ENCODE measurements at places on chromosomes 5 and 9.

DNA sequence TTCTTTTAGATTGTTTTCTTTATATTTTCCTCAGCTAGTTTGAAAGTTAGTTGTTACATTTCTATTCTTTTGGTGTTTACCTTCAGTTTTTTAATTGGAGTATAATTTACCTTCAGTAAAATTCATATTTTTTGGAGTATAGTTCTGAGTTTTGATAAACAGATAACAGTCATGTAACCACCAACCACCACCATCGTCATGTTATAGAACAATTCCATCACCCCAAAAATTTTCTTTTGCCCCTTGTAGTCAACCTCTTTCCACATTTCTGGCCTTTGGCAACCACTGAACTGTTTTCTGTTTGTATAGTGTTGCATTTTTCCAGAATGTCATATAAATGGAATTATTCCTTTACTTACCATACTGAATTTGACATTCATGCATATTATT, 6.8 kb downstream of the RMI1 start:
- no peak for DNase-seq

DNA sequence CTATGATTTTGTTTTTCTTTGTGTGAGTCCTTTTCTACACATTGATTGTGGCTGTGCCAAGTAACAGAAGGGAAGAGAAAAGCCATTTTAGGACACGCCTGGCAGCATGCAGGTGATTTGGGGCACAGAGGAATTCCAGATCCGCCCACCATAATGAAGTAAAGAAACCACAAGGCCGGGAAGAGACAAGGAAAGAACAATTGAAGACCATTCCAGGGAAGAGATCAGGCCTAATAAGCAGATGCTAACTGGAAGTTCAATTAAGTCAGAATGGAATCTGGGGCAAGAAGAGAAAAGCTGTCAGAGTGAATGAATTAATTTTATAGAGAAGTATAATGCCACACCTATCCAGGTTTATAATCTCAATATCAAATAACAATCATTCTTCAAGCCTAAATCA, 110.2 kb upstream of the ISL1 start:
- DNase-seq: no peak

DNA sequence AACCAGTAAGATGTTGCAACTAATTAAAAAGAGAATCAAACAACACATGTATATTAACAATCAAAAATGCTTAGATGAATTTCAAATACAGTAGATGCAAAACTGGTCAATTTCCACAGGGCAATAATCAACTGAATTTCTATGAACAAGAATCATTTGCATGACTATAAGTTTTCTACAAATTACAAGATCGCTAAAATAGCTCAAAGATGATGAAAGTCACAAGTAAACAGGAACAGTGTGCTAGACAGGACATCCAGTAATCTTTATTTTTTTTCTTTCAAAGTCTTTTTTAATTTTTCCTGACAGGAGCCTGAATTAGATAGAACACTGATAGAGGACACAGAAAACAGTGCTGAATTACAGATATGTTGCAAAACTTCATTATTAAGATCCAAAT, 608.2 kb upstream of the DAB2 start:
- DNase-seq: no peak

- no peak for DNase-seq
Measured at GRCh38 chr9:128805661-128806060, 12.6 kb upstream of the ENDOG start.

GRCh38 chr5:72844218-72844603, 27.8 kb downstream of the TNPO1 start:
- no peak for DNase-seq

DNA sequence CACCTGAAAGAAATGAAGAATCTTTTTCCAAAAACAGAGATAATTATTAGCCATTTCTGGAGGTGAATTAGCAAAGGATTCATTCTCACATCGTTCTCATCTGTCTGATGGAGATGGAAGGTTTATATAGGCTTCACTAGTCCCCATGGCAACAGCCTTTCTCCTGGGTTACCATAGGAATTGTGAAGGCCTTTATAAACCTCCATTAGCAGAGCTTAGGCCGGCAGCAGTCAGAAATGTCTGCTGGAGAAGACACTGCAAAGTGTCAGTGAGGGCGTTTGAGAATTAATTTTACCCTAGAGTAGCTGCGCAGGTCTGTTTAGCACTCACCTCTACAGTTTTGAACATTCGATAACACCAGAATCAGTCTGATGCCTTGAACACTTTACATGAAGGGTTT, 290.4 kb upstream of the NR4A3 start:
- DNase-seq: no peak

DNA sequence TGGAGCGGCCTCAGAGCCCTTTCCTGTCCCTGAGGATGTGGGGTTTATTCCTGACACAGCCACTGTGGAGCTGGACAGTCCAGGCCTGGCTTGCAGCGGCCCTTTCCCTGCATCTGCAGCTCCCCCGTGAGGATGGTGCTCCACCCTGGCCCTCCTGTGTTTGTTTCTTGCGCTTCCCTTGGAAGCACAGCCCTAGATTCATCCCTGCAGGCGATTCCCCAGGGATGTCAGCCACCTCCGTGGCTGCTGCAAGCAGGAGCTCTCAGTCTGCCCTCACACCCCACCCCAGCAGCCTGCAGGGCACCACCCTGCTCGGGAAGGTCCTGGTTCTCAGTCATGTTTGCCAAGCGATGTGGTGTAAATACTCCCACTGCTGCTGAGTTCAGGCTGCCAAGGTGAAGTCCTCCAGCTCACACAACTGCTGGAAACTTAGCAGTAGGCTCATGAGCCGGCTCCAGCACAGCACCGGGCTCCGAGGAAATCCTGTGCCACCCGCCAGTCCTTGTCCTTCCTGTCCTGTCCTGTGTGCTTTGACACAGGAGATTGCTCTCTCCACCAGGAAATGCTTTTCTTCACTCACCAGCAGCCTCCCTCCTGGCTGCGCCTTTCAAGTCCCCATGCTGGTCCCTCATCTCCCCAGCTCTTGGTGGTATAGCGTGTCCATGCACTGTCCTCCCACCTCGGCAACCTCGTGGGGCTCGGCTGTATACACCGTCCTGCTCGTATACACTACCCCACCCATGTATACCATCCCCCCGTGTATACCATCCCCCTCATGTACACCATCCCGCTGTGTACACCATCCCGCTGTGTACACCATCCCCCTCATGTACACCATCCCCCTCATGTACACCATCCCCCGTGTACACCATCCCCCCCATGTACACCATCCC, 16.2 kb downstream of the ROPN1L start:
- no peak for DNase-seq

DNA sequence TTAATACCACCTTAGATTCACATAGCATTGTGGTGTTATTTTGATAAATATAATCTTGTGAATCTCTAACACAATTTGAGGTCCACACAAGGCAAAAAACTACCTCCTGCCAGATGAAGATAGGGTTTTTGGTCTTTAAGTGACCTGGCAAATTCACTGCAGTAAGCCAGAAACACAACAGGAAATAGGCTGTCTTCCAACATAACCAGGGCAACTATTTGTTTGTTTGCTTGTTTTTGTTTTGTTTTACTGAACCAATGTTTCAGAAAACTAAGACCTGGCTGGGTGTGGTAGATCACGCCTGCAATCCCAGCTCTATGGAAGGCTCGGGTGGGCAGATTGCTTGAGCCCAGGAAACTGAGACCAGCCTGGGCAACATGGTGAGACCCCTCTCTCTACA, 95.5 kb downstream of the USP20 start:
- DNase-seq: no peak

DNA sequence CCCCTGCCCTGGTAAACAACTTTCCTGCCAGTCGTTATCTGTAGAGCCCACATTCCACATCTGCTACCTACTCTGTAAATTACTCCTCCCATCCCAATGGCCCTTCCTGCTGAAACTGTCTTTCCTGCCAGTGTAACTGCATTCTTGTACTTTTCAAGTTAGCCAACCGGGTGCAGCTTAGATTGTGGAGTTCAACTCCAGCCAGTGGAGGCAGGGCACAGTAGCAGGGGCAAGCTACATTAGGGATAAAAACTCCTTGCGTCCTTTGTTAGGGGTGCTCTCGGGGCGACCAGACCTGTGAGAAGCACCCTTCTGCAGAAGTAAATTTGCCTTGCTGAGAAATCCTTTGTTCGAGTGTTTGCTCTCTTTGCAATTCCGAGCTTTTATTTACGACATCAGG, 639.0 kb upstream of the TYRP1 start:
- DNase-seq: no peak

DNA sequence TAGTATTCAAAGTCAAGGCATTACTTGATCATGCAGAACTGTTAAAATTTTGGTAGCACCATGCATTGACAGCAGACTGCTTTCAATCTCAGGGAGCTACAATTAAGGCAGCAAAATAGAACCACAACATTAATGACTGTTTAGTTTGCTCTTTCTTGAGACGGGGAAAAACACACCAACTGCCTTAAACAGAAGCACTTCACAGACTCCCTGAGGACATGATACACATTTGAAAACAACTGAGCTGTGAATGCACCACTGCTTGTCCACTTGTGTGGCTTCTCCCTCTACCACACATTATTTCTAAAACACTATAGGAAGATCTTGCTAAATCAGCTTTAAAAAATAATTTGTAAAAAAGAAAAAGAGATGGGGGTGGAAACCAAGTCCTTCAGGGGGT, 79.6 kb upstream of the MAST4 start:
- no peak for DNase-seq

GRCh38 chr5:75450069-75450468, 61.4 kb downstream of the CERT1 start:
- DNase-seq: no peak

DNA sequence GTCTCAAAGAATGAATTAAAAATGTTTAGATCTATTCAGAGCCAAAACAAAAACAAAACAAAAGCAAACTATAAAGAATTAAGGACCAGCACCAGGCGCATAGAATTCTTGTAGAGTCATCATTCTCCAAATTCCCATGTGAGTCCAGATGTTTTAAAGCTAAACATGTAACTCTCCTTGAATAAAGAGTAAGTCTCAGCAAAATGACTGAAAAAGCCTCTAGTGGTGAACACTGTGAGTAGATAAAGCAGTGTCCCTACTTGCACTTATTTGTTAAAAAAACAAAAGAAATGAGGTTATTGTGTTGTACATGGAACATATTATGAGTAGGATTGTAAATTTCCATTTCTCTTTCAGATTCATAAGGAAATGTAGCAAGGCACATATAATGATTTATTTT, 44.0 kb downstream of the NNT start:
- no peak for DNase-seq

GRCh38 chr5:151800532-151800931, 28.8 kb downstream of the G3BP1 start:
- DNase-seq: no peak

- no peak for DNase-seq
Measured at GRCh38 chr5:30676223-30676840, 517.2 kb upstream of the CDH6 start.

GRCh38 chr9:117718085-117718484, 13.9 kb downstream of the TLR4 start:
- DNase-seq: no peak

DNA sequence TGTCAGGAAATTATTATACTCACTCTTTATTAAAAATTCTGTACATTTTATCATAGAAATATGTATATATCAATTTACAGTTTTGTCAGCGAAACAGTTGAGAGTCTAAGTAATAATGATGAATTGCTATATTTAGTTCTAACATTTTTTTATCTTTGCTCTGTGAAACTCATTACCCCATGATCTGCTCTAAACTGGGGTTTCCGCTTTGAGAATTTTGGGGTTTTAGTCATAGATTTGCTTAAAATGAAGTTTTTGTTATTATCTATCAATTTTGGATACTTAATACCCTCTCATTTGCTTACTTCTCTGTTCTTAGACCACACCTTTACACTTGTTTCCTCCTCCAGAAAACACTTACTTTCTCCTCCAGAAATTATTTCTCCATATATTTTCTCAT, 333.8 kb upstream of the MPDZ start:
- DNase-seq: no peak

GRCh38 chr9:91694081-91694870, 255.8 kb downstream of the ROR2 start:
- DNase-seq: no peak

DNA sequence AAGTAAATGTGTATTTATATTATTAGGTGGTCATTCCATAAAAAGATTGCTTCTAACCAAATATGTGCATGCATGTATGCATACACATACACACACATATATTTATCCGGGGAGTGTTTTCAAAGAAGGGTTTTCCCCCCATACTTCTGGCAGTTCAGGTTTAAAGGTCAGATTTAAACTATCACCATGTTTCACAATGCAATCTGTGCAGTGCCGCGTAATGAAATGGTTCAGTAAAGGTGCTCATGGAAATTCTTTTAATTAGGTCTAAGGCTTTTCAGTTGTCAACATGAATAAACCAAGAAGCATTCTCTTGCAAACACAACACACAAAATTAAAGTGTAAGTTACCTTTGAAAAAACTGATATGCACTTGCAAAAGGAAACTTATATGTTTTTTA, 211.0 kb downstream of the CRB2 start:
- no peak for DNase-seq

DNA sequence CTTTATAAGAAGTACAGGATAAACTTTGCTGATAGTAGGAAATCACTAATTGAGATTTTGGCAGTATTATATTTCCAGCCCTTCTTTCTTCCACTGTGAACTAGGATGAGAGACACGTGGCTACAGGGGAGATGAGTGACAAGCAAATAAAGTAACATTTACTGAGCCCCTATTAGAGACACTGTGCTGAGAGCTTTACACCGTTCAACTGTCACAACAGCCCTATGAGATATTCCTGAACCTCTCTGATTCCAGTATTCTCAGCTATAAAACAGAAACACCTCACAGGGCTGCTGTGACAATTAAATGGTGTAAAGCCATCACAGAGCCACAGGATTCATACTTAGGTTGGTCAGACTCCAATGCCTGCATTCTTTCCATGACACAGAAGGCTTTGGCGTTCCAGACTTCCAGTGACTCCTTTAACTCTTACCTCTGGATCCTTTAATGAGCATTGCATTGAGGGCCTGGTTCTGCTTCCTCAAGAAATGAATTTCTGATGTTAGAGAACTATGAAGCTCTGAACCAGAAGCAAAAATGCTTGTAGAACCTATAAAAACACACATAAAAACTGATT, 169.0 kb downstream of the CDK5RAP2 start:
- DNase-seq: no peak

GRCh38 chr5:111225926-111226325, 1.7 kb downstream of the CAMK4 start:
- no peak for DNase-seq

DNA sequence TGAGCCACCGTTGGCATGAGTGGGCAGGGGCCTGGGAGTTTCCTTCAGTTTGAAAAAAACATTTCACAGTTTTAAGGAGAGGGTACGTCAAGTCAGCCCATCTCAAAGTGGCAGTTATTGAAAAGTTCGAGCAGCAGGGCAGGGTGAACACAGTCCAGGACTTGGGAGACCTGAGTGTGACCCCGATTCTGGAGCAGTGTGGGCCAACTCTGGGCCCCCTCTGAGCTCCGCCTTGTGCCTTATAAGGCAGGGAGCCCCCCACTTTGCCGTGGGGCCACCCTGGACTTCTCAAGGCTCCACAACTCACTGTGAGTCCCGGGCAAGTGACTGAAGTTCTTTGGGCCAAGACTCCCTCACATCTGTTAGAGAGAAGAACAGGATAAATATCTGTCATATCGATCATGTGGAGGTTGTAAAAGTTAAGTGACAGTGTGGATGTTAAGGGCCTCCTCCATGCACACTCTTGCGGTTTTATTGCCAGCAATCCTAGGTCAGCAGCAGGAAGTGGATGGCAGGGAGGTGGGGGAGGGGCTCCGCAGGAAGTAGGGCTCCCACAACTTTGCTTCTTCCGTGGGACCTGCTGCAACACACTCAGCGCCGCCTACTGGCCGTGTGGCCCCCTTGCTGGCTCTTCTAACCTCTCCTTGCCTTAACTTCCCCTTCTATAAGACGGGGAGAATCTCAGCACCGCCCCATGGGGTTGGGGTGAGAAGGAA, 38.4 kb downstream of the HRH2 start:
- peak; percentile 11 for DNase-seq
